ENCODE measurements at places on chromosomes 6 and 20. TPM values are rescaled to one million over a fixed set of nuclear protein-coding genes. Genes with fewer than 3 reads are reported as not detected.

- peaks cover 20% of the 10 kb centered on the region for H3K4me1 ChIP-seq
- H3K36me3 ChIP-seq: no peaks in the 10 kb centered on the region
- H3K27me3 ChIP-seq: no peaks in the 10 kb centered on the region
- H3K27ac ChIP-seq: no peak overlapping the region
- H3K4me3 ChIP-seq: no peak overlapping the region
- no peak for DNase-seq
These were observed 213.9 kb downstream of the PREX1 start for GRCh38 chr20:48613926-48614325.

DNA sequence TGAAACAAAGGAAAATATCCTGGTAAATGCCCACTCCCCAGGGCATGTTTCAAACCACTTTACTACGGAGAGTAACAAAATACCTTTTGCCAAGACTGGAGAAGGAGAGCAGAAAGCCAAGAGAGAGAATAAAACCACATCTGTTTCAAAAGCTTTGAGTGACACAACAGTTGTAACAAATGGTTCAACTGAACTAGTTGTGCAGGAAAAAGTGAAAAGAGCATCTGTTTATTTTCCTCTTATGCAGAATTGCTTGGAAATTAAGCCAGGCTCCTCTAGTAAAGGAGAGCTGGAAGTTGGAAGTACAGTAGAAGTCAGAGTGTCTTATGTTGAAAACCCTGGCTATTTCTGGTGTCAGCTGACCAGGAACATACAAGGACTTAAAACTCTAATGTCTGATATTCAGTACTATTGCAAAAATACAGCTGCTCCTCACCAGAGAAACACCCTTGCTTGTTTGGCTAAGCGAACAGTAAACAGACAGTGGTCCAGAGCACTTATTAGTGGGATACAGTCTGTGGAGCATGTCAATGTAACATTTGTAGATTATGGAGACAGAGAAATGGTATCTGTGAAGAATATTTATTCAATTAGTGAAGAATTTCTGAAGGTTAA lies 2.6 kb downstream of the TDRD6 start:
- no peak overlapping the region for H3K27ac ChIP-seq
- no peak overlapping the region for H3K4me3 ChIP-seq
- no peaks in the 10 kb centered on the region for H3K4me1 ChIP-seq
- DNase-seq: no peak
- H3K36me3 ChIP-seq: no peaks in the 10 kb centered on the region

- no peak overlapping the region for H3K4me3 ChIP-seq
- no peaks in the 10 kb centered on the region for H3K27me3 ChIP-seq
- H3K27ac ChIP-seq: no peak overlapping the region
- H3K36me3 ChIP-seq: peaks cover 17% of the 10 kb centered on the region
- H3K4me1 ChIP-seq: no peaks in the 10 kb centered on the region
These were observed 13.2 kb downstream of the RNF146 start for GRCh38 chr6:127279815-127280214.

GRCh38 chr6:30041821-30042220 lies 19.2 kb upstream of the POLR1H start:
- H3K27me3 ChIP-seq: no peaks in the 10 kb centered on the region
- no peak for DNase-seq
- no peak overlapping the region for H3K27ac ChIP-seq
- H3K36me3 ChIP-seq: no peaks in the 10 kb centered on the region
- H3K4me3 ChIP-seq: no peak overlapping the region
- H3K4me1 ChIP-seq: no peaks in the 10 kb centered on the region

DNA sequence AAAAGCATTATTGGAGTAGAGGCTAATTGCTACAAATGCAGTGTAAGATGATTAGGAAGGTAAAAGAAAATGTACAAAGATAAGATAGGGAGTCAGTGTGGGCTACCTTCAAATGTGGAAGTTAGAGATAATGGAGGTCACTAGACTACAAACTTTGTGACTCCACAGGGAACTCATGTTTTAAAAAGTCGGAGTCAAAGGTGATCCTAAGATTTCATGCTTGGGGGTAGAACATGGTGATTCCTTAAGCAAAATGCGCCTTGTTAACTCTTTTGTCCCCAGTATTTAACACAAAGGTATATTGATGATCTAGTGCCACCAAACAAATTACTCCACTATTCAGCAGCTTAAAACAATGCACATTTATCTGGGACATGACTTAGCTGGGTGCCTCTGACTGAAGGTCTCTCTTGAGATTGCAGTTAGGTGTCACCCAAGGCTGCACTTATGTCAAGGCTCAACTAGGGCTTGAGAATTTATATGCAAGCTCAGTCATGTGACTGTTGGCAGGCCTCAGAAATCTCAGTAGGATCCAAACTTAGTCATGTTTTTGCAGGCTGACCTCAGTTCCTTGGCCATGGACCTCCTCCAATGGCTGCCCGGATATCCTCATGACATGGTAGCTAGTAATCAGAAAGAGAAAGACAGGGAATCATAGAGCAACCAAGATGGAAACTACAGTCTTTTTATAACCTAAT lies 11.4 kb upstream of the SNX9 start:
- DNase-seq: no peak

DNA sequence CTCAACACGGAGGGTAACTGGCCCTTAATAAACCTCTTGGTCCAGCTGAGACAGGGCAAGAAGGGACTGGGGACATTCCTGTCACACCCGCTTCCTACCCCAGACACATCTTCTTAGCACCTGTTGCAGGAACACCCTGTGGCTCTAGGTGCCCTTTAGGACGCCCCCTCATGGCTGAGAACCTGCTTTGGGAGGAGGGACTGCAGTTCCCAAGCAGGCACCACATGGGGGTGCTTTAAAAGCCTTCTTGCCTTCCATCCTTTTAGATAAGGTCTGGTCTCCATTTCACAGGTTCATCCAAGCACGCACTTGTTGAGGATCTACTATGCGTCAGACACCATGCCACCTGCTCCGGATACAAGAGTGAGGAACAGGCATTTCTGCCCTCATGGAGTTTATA lies 26.6 kb downstream of the NSFL1C start:
- no peak for DNase-seq
- H3K4me1 ChIP-seq: 0 out of 2 replicates have a peak, but pooled peaks cover 8% of the 10 kb centered on the region
- no peak overlapping the region for H3K27ac ChIP-seq
- H3K4me3 ChIP-seq: no peak overlapping the region
- 0 out of 2 replicates have a peak, but pooled peaks cover 16% of the 10 kb centered on the region for H3K36me3 ChIP-seq

DNA sequence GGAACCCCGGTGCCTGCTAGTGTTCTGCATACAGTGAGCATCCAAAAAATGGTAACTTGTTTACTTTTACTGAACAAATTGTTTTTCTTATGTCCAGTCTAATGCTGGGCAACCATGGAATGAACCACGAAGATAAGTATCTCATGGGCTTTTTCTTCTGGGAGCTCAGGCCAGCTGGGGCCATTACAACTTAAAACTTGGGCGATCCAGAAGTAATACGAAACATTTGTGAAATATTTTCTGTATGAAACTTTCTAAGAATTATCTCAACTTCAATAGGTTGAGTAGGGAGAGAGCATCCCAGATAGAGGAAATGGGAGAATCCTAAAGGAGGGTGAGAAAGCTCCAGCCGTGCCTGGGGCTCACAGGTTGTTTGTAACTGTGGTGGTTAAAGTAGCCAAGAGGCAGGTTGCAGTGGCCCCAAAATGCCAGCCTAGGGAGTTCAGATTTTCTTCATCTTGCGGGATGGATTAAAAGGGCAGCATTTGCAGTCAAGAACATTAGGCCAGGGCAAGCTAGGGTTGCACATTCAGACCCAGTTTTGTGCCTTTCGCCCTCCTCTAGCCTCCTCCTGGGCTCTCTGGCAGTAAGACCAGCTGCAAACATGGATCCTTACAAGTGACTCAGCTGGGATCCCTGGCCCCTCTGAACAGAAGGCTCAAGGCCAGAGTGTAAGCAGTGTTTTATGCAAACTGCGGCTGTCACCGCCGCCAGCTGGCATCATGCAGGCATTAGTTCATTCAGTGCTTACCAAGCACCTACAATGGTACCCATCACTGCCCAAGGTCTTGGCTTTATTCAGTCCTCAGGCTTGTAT lies 41.5 kb downstream of the ELMO2 start:
- H3K27me3 ChIP-seq: no peaks in the 10 kb centered on the region
- peaks cover 29% of the 10 kb centered on the region for H3K4me1 ChIP-seq
- H3K27ac ChIP-seq: no peak overlapping the region
- peak overlapping the region; percentile 90 for H3K4me3 ChIP-seq
- no peak for DNase-seq

DNA sequence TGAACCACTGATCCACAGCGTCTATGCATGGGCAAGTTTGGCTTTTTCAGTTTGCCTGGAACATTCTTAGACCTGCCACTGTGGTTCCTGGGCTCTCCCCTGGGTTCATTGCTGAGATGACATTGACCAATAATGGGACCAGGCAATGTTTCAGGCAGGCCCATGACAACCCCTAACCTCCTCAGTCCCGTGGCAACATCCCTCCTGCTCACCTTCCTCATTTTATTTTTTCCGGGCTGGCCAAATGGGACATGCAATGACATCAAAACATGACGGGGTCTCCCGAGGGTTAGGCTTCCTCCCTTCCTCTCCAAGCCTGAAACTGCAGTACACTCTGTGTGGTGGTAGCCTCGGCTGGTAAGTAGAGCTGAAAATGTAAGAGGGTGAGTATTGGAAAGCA lies 234.0 kb upstream of the RREB1 start:
- H3K27me3 ChIP-seq: no peaks in the 10 kb centered on the region
- H3K36me3 ChIP-seq: no peaks in the 10 kb centered on the region
- no peak for DNase-seq
- no peak overlapping the region for H3K27ac ChIP-seq
- H3K4me3 ChIP-seq: no peak overlapping the region
- H3K4me1 ChIP-seq: peaks cover 8% of the 10 kb centered on the region

GRCh38 chr6:117919775-117920729 lies 13.0 kb downstream of the SLC35F1 start:
- H3K36me3 ChIP-seq: no peaks in the 10 kb centered on the region
- no peak for DNase-seq
- no peak overlapping the region for H3K4me3 ChIP-seq
- H3K4me1 ChIP-seq: no peaks in the 10 kb centered on the region

DNA sequence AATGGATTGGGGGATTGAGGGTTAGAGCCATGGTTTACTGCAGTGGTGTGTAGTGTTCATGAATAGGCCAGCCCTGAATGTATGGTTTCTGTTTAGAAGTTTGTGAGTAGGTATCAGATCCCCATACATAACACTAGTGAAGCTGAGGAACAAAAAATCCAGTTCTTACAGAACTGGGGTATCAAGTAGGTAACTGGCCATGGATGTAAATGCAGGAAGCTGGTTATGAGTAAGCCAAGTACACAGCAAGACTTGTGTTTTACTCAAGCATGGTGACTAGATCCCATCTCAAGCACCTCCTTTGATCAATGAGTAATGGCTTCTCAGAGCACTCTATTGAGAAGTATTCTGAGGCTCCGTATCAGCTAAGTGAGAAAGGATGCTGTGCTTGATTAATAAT lies 613.7 kb upstream of the FLRT3 start:
- H3K36me3 ChIP-seq: no peaks in the 10 kb centered on the region
- DNase-seq: no peak
- H3K27ac ChIP-seq: no peak overlapping the region
- H3K4me1 ChIP-seq: peaks cover 21% of the 10 kb centered on the region
- H3K4me3 ChIP-seq: no peak overlapping the region

- no peak overlapping the region for H3K4me3 ChIP-seq
- DNase-seq: no peak
- no peaks in the 10 kb centered on the region for H3K36me3 ChIP-seq
- no peaks in the 10 kb centered on the region for H3K4me1 ChIP-seq
- H3K27ac ChIP-seq: no peak overlapping the region
These were observed 8.2 kb upstream of the GPR31 start for GRCh38 chr6:167165858-167166471.

DNA sequence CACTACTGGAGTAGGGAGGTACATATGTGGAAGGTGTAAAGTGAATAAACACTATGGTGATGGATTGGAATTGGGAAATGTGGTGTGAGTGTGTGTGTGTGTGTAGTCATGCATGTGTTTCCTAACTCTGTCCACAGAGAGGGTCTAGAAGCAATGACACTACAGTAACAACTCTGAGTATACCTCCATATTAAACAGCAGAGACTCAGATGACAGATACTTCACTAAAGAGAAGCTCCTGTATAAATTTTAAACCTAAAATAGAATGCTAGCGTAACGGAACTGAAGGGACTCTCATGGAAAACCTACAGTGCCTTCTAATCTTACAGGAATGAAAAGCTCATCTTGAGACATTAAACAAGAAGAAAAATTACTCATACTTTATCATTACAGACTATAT lies 150.5 kb downstream of the SLC16A10 start:
- no peaks in the 10 kb centered on the region for H3K36me3 ChIP-seq
- peaks cover 25% of the 10 kb centered on the region for H3K4me1 ChIP-seq
- no peak overlapping the region for H3K4me3 ChIP-seq
- no peaks in the 10 kb centered on the region for H3K27me3 ChIP-seq
- no peak overlapping the region for H3K27ac ChIP-seq

TGM2 gene
- 333 TPM for total RNA-seq

TMEM217 gene
- total RNA-seq: 5.3 TPM

OR2J1 gene
- not detected for total RNA-seq

DDR1 gene
- total RNA-seq: 267 TPM

INSM1 gene
- total RNA-seq: not detected

SNAI1 gene
- total RNA-seq: 2.2 TPM

DUSP15 gene
- not detected for total RNA-seq

NR2E1 gene
- total RNA-seq: not detected

EPPIN gene
- not detected for total RNA-seq

RRAGD gene
- total RNA-seq: 0.18 TPM
